ENCODE measurements at places on chromosomes 4 and X. TPM values are rescaled to one million over a fixed set of nuclear protein-coding genes. Genes with fewer than 3 reads are reported as not detected.

DNA sequence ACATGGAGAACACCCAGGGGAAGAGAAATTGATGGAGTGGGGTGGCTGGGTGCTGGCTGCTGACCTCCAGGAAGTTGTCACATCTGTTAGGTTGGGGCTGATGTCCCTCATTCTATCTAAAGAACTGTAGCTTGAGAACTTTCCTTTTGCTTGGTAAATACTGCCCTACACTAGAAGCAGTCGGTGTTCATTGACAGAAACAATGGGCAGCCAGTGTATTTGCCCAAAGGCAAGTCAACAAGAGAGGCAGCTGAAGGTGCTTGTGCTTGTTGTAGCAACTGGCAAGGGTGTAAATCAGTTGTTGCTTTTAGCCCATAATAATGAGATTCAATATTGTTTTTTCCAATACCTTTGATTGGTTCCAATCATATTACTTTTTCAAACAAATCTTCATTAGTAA is 956 bp downstream of the TMEM154 start:
- DNase-seq: no peak

The NXF2B gene
- total RNA-seq: not detected

The F8A3 gene
- 13.6 TPM for total RNA-seq

The MAGEA10 gene
- total RNA-seq: not detected

All from tibial nerve (tissue), 4 donors.